ENCODE measurements at places on chromosomes 12 and 14. TPM values are rescaled to one million over a fixed set of nuclear protein-coding genes. Genes with fewer than 3 reads are reported as not detected.

The COA8 gene
- total RNA-seq = 26.8 TPM

The MYH6 gene
- total RNA-seq = not detected

The POTEM gene
- not detected for total RNA-seq

The CELA1 gene
- not detected for total RNA-seq

The SIX1 gene
- 1.2 TPM for total RNA-seq

The ACOT4 gene
- 0.98 TPM for total RNA-seq

The NAV3 gene
- total RNA-seq = 224 TPM

The CFAP251 gene
- 3.0 TPM for total RNA-seq

The SIX6 gene
- total RNA-seq = not detected

The GALNT9 gene
- 5.4 TPM for total RNA-seq

The ZFYVE1 gene
- total RNA-seq = 12.3 TPM

The KRT80 gene
- under 0.01 TPM for total RNA-seq

The AKAP5 gene
- total RNA-seq = 17.0 TPM

The OR9K2 gene
- not detected for total RNA-seq

Measured in temporal lobe (tissue), 4 donors.